Colonic mucosa (tissue), 4 donors: ENCODE measurements at places on chromosomes 3 and 15. TPM values are rescaled to one million over a fixed set of nuclear protein-coding genes. Genes with fewer than 3 reads are reported as not detected.

DNA sequence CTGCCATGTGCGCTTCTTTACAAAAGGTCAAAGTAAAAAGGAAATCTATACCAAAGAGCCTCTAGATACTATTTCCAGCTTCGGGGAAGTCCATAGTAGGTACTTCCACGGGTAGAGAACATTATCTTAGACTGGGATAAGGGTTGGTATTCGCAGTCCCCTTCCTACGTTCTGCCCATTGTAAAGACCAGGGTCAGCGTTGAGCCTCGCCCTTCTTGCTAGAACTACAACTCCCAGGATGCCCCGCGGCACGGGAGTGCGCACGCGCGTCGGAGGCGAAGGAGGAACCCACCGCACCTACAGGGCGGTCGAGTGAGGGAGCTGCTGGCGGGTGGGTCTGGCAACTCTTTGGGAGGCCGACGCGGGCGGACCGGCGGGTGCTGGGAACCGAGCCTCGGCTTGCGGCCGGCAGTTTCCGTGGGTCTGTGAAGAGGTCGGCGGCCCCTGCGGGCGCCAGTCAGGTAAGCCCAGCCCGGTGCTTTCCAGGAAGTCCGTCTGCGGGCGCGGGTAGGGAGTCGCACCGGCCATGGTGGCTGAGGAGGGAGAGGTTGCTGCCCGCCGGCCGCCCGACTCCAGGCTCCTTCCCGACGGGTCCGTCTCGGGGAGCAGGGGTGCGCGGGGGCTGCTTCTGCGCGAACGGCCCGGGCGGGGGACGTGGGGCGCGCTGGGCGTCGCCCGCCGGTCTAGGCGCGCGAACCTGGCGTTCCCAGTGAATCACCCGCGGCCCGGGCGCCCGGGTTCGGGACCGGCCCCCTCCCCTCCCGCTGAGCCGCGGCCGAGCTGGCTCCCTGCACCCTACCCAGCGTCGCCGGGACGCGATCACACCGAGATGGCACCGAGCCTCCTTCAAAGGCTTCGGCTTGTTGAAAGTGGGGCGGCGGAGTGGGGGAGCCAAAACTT lies at the start of gene TMOD3:
Gene TMOD3 (plus strand): TSS at position 278 of the 900 bp plus-strand sequence. CDS start 33,232 bp downstream, outside the sequence.
- DNase-seq, result peak; percentile 98

DNA sequence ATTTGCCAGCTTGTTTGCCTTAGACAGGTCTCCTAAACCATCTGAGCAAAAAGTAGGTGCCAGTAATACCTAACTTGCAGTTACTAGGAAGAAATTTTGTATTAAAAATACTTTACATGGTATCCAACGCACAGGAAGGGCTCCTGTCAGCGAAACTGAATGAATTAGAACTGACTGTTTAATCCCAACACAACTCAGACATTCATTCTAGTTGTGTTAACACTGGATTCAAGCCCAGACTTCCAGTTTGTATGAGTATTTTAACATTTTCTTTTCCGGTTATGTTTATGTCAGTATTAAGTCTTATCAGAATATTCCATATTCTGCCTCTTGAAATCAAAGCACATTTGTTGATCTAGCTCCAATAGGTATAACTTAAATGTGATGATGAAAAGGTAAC lies 82.0 kb upstream of the SOX2 start:
- no peak for DNase-seq

DNA sequence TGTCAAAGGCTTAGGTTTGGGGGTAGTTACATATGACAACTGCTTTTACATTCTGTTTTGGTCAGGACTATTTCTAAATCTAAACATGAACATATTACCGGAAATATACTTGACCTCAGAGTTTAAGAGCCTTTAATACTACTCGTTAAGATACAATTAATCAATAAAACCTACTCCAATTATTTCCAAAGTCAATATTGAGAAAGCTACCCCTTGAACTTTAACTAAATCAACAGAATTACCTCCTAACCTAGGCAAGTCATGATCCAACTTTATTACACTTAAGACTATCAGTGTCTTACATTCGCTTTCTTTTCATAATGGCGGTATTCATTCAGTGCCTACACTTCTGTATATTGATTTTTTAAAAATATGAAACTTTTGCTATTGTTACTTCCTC lies 107.7 kb downstream of the RAP2B start:
- DNase-seq, result no peak

DNA sequence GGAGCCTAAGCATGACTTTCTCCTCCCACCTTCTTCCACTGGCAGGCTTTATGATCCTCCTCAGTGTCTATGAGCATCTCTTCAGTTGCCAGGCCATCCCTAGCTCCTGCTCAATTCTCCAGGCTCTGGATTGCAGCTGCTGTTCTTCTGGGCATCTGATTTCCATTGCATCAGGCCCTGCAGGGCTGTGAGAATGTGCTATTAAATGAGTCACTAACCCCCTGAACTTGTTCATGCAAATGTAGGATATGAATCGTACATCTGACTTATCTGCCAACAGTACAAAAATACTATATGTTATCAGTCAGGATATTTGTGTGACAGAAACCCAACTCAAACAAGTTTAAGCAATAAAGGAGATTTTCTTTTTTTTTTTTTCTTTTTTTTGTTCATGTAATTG lies 11.9 kb downstream of the GPR176 start:
- DNase-seq, result no peak

The MLF1 gene
- 4.4 TPM for total RNA-seq

The IQCF5 gene
- not detected for total RNA-seq

- no peak for DNase-seq
Observed at GRCh38 chr3:159765860-159766294, 222.8 kb upstream of the IL12A start.

DNA sequence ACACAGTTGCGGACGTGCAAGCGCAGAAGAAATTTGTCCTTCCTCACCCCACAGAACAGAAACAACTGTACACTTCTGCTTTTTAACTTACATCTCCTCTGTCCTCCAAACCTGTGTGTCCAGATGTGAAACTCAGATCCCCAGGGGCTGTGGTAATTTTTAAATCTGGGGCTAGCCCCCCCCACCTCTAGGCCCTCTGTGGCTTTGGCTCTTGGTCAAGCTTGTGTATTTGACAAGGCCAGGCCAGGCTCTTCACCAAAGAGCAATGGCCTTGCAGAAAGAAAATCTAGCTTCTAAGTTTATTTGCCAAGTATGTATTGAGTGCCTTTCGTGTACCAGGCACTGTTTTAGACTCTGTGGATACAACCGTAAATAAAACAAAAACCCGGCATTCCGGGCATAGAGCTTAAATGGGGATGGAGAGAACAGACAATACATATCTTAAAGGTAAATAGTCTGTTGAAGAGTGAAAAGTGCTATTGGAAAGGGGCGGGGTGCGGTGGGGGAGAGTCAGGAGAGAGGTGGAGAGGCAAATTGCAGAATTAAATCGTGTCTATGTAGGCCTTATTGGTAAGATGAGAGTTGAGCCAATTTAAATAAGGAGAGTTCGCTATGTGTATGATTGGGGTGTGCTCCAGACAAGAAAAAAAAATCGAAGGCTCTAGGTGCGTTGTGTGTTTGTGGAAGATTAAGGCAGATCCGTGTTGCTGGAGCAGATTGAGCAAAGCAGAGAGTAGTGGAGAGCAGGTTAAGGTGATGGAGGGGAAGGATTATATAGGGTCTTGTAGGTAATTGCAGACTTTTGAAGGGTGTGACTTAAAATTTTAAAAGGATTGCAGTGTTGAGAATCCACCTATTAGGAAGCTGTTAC lies 781 bp upstream of the DPH6 start:
- peak; percentile 29 for DNase-seq

The NEK10 gene
- 0.88 TPM for total RNA-seq

DNA sequence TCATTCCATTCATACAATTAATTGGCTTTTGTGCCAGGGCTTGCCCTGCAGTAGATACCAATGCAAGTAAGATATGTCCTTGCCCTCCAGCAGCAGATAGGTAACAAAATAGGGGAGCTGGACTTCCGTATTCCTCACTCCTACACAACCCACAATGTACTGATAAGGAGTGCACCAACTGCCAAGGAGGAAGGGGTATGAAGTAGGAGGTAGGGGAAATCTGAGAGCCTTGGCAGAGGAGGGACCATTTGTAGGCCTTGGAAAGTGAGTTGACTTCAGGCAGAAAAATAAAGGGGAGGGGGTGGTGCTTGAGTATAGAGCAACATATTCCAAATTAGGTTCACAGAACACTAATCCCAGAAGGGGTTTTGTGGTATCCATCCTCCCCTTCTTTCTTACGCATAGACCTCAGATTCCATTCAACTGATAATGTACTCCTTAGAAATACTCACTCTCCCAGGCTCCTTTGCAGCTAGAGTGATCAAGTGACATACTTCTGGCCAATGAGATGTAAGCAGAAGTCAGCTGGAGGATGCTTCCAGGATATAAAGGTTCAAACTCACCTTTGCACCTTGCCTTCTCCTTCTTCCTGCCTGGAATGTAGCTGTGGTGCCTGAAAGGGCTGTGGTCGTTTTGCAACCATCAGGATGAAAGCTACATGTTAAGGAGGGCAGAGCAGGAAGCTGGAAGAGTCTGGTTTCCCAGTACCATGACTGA lies 127.1 kb upstream of the SMAD3 start:
- DNase-seq, result no peak

The CA12 gene
- 290 TPM for total RNA-seq

- no peak for DNase-seq
Observed at GRCh38 chr15:47669221-47669620, 48.1 kb upstream of the SEMA6D start.

DNA sequence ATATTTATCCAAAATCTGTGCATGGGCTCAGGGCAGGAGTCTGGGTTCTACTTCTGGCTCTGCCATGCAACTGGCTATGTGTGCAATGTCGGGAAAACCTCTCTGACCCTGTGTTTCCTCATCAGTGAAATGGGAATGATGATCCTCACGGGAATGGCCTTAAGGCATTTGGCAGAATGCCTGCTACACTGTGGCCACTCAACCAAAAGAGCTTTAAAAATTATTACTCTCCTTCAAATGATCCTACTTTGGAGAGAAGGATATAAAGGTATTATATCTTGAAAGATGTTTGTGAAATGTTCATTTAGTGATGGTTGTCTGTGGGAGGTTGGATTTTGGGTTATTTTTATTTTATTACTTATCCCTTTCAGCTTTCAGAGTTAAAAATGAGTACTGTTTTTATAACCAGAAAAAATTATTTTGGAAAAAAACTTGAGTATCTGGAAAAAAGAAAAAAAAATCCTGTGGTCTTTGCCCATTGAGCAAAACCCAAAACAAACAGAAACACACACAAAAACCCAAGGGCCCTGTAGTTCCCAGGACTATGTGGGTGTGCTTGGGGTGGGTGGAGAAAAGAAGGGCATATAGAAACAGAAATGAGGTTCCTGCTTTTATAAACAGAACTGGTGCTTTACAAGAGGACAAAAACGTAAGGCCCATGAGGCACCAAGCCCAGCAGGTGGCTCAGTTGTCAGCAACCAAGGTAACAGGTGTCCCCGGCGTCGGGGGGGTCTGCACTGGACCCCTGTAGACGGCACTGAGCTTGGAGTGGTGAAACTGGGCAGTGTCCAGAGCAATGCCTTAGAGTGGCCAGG lies 22.0 kb downstream of the RGMA start:
- DNase-seq, result no peak

The IMPG2 gene
- total RNA-seq, result 0.08 TPM

GRCh38 chr3:117305681-117306080 lies 596.1 kb downstream of the TUSC7 start:
- no peak for DNase-seq

- DNase-seq, result no peak
Observed at GRCh38 chr15:80483725-80484161, 79.6 kb downstream of the ARNT2 start.

GRCh38 chr3:20075197-20075596 lies 35.0 kb downstream of the KAT2B start:
- DNase-seq, result no peak

- no peak for DNase-seq
Observed at GRCh38 chr3:12455740-12456139, 28.5 kb upstream of the TSEN2 start.

- DNase-seq, result no peak
Observed at GRCh38 chr15:80216141-80216540, 35.9 kb downstream of the CTXND1 start.

GRCh38 chr3:15795651-15796308 lies 2.0 kb downstream of the ANKRD28 start:
- DNase-seq, result no peak

The CDC25A gene
- total RNA-seq, result 5.3 TPM

DNA sequence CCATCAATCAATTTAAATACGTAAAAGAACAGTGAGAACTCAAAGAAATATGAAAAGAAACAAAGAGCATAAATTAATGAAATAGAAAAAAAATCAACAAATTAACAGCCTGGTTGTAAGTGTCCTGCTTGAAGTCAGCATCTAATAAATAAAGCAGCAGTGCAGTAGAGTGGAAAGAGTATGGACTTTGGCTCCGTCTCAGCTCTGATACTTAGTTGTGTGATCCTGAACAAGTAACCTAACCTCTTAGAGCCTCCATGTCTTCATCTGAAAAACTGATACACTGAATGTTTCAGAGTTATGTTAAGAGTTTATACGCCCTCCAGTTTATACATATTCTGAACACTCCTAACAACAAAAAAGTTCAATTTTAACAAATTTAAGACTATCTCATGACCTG lies 44.6 kb downstream of the TFDP2 start:
- no peak for DNase-seq

DNA sequence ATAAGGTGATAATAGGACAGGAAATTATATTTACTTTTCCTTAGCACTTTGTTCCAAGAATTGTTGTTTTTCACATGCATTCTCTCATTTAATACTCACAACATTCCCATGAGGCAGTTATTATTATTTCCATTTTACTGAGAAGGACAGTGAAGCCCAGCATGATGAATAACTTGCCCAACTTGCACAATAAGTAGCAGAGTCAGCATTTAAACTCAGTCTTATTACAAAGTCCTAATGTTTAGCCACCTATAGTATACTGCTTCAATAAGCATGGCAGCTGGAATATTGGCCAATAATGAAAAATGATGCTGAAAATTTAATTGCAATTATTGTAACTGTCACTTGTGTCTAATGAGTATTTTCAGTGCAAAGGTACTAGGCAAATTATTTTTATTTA lies 45.7 kb downstream of the SYNPR start:
- no peak for DNase-seq

- no peak for DNase-seq
Observed at GRCh38 chr3:43699864-43700263, 9.1 kb downstream of the ABHD5 start.

The ISLR gene
- total RNA-seq, result 8.5 TPM

- peak; percentile 25 for DNase-seq
Observed at GRCh38 chr3:57910990-57911389, 97.2 kb upstream of the FLNB start.

The TRIM42 gene
- not detected for total RNA-seq

GRCh38 chr3:106144030-106144429 lies 275.2 kb upstream of the CBLB start:
- no peak for DNase-seq

The GOLGA8O gene
- total RNA-seq, result 0.69 TPM
